Amygdala (tissue), 56 donors: ENCODE measurements at places on chromosomes 13 and 19.

GRCh38 chr13:102040812-102041211 lies 361.0 kb downstream of the FGF14 start:
- no peak for DNase-seq

DNA sequence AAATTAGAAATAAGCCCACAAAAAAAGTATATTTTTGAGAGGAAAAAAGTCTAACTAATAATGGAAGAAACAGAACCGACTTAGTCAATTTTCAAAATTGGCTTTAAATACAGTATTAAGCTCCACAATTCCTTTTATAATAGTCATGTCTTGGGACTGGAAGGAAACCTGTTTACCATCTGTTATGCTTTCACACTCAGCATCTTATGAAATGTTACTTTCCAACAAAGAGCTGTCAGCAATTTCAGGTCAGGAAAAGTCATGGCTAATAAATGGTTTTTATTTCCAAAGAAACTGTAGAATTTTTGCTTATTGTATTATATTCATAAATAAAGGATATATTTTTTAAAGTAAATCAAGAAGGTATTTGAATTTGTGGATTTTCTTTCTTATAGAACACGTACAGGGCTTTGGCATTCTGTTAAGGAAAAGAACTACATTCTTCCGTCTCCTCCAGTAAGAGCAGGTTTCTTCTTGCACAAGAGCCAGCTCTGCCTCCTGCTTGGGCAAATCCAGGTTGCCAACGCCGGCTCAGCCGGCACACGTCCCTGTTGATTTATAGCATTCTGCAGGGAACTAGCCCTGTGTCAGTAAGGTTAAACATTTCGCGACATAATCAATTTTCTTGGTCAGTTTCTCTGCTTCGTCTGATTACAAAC lies 52.9 kb upstream of the GPR12 start:
- no peak for DNase-seq

GRCh38 chr19:58296104-58296503 lies 9.1 kb upstream of the ERVK3-1 start:
- DNase-seq, result no peak

DNA sequence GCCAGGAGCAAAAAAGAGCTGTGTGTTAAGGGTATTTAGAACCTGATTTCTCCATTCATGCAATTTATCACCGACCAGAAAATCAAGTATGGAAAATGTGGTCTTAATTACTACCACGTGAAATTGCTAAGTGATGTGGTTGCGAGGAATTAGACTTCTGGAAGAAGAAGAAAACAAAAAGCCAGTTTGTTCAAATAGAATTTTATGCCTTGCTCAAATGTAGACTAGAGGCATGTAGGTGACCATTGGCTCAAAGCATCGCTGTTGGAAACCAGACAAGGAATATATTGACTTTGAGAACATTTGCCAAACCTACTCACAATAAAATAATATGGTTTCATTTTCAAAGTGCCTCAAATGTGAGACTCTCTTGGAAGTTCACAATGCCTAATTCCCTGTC lies 57.3 kb upstream of the LRCH1 start:
- DNase-seq, result no peak

DNA sequence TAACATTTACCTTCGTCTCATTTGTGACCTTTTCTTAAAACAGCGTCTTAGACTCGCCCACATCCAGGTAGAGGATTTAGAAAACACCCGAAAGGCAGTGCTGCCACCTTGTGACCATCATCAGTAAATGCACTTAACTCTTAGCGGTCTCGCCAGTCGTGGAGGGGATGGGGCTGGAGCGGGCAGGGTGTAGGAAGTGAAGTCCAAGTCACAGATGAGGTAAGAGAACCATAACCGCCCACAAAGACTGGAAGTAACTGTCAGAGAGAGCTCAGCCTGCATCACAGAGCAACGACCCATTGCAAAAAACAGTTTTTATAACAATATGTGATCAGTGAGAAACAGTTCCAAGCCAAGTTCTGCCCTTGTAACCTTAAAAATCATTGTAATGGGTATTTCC lies 10.7 kb upstream of the CEACAM3 start:
- DNase-seq, result no peak

- no peak for DNase-seq
Observed at GRCh38 chr13:24119626-24120508, 40.7 kb upstream of the SPATA13 start.

- no peak for DNase-seq
Observed at GRCh38 chr13:98478189-98479129, 98.4 kb downstream of the STK24 start.

GRCh38 chr19:28509079-28509895 lies 703.7 kb downstream of the UQCRFS1 start:
- DNase-seq, result no peak

DNA sequence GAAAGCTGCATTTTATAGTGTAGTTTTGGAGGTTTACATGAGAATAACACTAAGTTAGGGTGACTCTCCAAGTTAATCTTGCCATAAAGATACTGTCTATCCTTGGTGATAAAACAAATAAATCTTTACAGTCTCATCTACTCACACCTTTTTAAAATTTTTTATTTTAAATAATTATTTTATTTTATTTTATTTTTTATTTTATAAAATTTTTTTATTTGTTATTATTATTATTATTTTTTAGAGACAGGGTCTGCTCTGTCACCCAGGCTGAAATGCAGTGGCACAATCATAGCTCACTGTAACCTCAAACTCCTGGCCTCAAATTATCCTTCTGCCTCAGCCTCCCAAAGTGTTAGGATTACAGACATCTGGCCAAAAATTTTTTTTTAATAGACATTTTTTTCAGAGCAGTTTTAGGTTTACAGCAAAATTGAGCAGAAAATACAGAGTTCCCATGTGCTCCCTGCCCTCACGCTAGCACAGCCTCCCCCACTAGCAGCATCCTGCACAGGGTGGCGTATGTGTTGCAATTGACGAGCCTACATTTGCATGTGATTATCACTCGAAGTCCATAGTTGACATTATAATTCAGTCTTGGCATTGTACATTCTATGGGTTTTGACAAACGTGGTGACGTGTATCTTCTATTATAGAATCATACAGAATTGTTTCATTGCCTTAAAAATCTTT lies 41.0 kb downstream of the RASL11A start:
- DNase-seq, result no peak

DNA sequence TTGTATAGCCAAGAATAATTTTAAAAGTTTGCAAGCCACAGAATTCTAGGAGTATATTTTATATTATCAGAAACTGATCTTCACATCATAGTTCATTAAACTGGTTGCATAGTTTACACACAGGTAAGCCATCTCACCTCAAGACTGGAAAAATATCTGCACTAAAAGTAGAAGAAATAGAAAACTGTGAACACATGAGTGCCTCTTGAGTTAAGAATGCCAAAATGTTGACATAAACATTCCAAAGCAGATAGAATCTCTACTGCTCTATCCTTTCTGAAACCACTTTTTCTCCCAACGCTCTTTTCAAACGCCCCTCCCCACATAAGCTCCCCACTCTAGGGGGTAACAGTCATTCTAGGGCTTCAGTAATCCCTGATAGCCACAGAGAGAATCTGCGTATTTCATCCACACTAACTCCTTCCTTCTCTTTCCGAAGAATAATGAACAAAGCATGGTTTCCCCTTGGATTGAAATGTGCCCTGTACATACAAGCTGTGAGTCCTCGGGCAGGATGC lies 201.5 kb downstream of the IRS2 start:
- DNase-seq, result no peak

- peak; percentile 36 for DNase-seq
Observed at GRCh38 chr13:39144941-39145533, 106.8 kb downstream of the NHLRC3 start.

DNA sequence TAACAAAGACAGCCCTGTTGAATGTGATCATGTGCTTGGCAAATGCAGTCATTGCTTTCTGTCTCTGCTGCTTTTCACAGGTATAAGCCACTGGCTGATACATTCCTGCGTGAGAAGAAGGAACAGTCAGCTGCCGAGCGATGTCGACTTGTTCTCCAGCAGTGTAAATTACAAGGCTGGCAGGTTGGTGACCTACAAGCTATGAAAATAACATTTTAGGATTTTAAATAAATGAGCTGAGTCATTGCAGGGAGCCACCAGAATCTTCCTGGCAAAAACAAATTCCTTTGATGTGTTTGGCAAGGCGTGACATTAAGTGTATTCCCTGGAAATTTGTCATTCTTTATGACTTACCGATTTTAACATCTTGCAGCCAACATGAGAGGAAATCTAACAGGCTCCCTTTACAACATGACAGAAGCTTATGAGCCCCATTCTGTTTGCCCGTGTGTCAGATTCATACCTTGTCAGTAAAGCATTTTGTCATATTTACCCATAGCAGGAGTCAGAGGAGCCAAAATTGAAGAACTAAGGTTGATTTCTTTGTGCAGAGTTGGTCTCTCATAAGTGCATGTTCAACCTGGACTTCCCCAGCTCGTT lies 471.4 kb downstream of the MYO16 start:
- no peak for DNase-seq

DNA sequence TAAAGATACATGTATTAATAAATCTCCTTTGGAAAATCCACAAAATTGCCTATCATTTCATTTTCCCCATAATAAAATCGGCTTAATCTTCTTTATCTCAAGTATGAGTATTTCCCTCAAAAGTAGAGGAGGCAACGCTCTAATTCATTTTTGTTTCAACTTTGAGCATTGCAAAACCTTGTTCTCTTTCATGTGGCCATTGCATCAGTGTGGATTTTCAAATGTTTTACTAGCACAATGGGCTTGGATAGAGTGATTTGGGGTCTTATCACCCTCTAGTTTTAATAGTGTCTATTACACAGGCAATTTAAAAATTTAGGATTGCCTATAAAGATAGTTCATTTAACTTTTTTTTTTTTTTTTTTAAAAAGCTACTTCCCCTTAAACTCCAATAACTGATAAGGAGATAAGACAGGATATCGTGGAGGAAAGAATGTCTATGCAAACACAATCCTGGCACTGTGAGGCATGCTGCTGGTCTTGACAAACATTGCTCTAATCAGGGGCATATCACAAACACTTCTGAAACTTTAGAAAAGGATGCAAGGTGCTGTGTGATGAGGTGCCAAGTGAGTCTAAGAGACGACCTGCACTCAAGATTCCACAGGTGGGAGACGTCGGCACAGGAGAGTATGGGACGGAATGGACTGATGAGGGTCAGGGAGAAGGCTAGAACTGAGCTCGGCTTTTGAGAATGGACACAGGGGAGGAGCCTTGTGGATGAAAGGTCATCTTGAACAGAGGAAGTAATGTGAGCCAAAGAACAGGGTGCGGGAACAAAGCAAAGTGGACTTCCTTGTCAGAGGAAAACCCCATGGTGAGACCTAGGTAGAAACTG lies 199.7 kb downstream of the IRS2 start:
- DNase-seq, result no peak

GRCh38 chr19:58166708-58167280 lies 16.1 kb upstream of the ZNF274 start:
- DNase-seq, result no peak

DNA sequence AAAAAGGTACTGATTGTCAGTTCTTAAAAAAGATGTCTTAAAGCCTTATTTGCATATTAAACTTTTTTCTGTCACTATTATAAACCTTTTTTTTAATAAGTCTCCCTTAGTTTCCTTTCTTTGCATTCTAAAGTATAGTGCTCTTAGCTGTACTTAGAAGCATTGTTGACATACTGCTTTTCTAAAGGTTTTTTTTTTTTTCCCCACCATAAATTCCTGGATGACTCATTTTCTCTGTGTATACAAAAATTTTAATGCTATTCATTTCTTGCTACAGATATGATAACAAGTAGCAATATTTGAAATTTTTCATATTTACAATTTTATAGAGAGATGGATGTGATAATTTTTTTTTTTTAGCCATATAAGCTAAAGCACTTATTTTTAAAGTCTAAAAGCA lies 43.5 kb downstream of the METTL21C start:
- DNase-seq, result no peak

DNA sequence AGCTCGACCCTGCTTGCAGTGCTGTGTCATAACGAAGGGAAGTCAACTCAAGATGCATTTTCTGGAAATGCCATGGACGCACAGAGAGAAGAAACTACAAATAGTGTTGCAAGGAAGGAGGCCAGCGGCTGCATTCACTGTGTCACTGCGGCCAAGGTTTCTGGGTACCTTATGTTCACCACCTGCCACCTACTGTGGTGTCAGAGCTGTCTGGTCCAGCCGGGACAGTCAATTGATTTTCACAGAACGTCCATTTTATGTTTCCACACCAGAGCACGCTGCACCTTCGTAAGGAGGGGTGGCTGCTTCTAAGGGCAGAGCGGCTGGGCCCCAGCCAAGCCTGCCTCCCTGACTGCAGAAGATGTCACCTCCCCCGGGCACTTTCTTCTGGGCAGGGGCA lies 17.7 kb downstream of the TSHZ3 start:
- DNase-seq, result no peak

- no peak for DNase-seq
Observed at GRCh38 chr19:28905996-28906395, 307.0 kb downstream of the UQCRFS1 start.

DNA sequence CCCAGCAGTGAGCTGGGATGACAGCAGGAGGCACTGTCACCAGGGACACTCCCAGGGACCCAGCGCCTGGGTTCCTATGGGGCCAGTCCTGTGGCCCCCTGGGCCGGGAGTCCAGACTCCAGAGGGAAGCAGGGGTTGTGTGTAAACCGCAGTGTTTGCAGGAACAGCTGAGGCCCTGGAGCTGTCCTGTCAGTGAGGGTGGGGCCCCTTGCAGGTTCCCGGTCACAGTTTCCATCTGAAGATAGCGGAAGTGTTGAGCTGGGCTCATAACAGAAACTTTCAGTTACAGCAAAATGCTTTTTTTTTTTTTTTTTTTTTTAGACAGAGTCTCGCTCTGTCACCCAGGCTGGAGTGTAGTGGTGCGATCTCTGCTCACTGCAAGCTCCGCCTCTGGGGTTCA lies 17.7 kb upstream of the CSNK1G2 start:
- no peak for DNase-seq

GRCh38 chr13:77817521-77817920 lies 101.1 kb downstream of the EDNRB start:
- DNase-seq, result no peak

DNA sequence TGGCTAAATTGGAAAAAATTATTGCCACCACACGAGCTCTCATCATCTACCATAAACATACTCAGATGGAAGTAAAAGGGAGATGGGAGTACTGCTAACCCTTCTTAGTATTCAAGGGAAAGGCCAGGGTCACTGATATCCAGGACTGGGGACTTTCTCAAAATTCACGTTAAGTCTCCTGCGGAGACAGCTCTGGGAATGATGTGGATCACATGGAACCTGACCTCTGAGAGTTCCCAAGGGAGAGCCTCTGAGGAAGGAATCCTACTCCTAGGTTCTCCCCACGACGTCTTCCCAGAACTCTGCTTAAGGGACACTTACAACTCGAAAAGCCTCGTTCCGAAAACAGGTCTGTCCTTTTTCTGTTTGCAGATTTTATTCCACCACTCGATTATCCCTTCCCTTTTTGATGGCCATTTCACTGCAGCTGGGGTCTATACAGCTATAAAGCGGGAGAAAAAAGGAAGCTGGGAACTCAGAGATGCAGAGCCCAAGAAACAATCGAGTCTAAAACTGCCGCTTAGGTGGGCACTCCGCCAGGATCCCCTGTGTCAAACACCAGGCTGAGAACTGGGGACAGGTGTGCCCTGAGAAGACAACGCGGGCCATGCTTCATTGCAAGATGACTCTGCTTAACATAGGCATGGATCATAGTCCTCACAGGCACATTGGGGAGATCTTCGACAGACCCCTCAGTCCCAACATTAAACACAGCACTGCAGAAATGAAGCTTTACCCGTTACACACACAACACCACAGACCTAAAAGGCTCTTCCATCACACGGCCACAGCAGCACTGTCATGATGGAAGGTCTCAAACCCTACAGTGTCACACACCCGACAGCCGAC lies 823 bp upstream of the ZNF567 start:
- DNase-seq, result no peak
